Ascending aorta (tissue), 2 donors: ENCODE measurements at places on chromosomes 11 and 22.

- no peaks in the 10 kb centered on the region for H3K4me1 ChIP-seq
- H3K4me3 ChIP-seq, result no peak overlapping the region
- no peaks in the 10 kb centered on the region for H3K27me3 ChIP-seq
- no peak overlapping the region for H3K27ac ChIP-seq
- DNase-seq, result no peak
- no peaks in the 10 kb centered on the region for H3K36me3 ChIP-seq
Measured at GRCh38 chr11:133516845-133517244, 15.5 kb downstream of the OPCML start.

- H3K4me1 ChIP-seq, result no peaks in the 10 kb centered on the region
- no peak overlapping the region for H3K27ac ChIP-seq
- H3K36me3 ChIP-seq, result no peaks in the 10 kb centered on the region
- H3K27me3 ChIP-seq, result no peaks in the 10 kb centered on the region
Measured at GRCh38 chr11:32448232-32448631, 12.9 kb upstream of the WT1 start.

DNA sequence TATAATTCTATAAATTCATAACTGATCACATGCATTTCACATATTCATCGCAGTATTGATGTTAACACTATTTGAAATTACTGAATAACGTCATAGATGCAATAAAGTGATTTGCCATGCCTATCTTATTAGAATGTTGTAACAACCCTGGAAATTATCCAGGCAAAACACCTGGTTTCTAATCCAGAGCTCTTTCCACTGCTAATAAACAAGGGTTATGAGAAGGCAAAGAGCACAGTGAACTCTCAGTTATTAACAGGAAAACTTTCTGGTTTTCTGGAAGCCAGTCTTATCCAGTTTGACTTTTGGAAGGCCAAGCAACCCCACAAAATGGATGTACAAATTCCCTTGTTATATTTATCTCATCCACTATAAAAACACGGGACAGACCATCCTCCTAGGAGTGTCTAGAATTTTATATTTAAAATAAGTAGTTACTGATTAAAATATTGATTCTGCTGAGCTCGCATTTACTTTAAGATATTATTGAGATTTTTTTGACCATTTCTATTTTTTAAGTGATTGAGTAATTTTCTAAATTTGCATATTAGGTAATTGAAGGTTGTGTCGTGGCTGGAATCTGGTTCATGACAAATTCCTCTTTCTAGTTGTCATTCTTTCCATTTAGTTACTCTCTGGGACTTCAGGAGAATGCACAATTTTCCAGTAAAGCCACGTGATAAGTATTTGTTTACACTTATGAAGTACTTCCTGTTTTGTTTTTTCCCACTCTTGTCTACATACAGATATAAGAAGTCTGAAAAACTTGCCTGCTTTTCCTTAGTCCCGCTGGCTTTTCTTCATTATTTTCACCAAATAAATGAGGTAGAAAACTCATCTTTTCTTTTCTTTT lies 47.9 kb downstream of the DCUN1D5 start:
- H3K27me3 ChIP-seq, result no peaks in the 10 kb centered on the region
- no peaks in the 10 kb centered on the region for H3K4me1 ChIP-seq
- DNase-seq, result no peak

DNA sequence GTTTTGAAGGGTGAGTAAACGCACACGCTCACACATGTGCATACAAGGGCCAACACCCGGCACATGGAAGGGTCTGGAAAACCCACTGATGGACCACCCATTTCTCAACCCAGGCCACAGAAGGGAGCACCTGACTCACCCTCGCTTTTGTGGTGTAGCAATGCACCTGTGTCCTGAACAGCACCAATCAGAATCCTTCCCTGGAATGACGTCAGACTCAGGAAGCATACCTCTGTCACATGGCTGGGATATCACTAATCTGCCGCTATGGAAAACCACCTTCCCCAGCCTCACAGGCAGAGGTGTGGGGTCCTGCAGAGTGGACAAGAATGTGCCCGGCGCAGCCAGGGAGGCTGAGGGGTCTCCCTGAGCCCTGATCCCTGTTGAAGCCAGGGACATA lies 9.0 kb upstream of the OSM start:
- H3K27ac ChIP-seq, result no peak overlapping the region
- no peaks in the 10 kb centered on the region for H3K27me3 ChIP-seq
- H3K36me3 ChIP-seq, result no peaks in the 10 kb centered on the region
- no peak for DNase-seq
- no peak overlapping the region for H3K4me3 ChIP-seq

DNA sequence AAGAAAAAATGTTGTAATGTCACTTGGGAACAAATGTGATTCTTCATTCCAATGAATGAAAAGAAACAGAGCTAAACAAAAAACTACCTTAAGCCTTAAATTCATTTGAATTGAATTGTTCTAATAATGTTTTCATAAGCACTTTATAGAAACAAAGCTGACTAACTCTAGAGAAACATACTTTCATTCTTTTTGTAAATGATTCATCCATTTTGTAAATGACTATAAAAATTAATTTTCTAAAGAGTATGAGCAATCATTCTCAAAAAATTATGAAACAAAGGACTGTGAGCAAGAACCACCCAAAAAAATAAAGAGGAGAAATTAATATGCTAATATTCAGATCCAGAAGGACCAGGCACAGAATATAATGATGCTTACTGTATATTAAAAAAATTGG lies 986.5 kb upstream of the CHORDC1 start:
- no peak for DNase-seq
- no peak overlapping the region for H3K4me3 ChIP-seq
- no peaks in the 10 kb centered on the region for H3K4me1 ChIP-seq
- no peaks in the 10 kb centered on the region for H3K36me3 ChIP-seq
- no peak overlapping the region for H3K27ac ChIP-seq

DNA sequence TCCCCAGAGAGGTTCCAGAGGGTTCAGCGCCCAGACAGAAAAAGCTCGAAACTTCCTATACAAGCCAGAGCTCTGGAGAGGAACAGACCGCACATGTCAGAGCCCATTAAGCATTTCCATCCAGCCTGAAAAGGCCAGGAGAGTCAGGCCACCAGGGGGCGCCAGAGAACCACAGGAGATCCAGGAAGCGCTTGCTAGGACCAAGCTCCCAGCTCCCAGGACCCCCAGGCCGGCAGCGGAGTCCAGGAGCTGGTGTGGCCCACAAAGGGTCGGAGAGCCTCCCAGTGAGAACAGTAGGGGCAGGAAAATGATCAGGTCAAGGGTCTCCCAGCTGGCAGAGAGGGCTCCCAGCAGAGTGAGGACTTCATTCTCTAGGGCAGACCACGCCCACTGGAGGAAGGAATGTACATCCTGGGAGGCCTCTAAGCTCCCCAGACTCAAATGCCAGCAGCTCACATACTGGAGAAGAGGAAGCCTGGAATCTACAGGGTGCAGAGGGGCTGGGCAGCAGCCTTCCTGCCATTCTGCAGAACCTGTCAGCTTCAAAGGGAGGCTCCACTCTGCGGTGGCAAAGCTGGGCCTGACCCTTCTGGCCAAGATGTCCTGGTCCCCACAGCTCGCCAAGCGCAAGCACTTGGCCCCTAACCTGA lies 2.1 kb upstream of the MEI1 start:
- peak; percentile 95 for DNase-seq
- peaks cover 7% of the 10 kb centered on the region for H3K36me3 ChIP-seq
- H3K27me3 ChIP-seq, result no peaks in the 10 kb centered on the region
- no peak overlapping the region for H3K27ac ChIP-seq

GRCh38 chr11:34213366-34213765 lies 107.9 kb downstream of the NAT10 start:
- peaks cover 2% of the 10 kb centered on the region for H3K4me1 ChIP-seq
- no peaks in the 10 kb centered on the region for H3K36me3 ChIP-seq
- H3K4me3 ChIP-seq, result no peak overlapping the region
- H3K27ac ChIP-seq, result no peak overlapping the region
- DNase-seq, result no peak
